ENCODE measurements at places on chromosomes 11 and 22.

DNA sequence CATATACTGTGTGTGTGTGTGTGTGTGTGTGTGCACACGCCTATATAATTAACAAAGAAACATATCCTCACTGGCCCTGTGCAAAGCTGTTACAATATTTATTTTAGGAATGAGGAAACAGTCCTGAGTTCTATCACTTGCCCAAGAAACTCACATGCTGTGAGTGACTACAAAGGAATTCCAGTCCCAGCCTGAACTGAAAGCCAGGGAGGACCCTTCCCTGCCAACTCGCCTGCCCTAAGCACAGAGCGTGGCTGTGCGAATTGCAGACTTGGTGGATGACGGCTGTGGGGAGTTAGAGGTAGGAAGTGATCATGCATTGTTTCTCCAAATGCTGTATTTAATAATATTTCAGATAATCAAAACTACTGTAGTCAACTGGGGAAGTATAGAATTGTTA is 26.4 kb upstream of the CD5 start:
- no peak for DNase-seq

DNA sequence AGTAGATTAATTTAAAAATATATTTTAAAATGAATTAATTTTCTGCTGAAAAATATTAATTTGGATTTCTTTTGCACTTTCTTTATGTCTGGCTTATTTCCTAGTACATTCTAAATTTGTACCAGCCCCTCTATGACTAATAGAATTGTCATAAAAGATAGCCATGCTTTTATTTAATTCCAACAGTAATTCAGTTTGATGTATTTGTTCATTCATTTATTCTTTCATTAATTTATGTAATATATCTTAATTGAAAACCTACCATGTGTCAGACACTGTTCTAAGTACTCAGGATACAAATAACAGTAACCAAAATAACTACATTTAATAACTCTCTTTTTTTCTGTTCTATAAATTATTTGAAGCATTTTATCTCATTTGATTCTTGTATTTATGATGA is 264.0 kb upstream of the CCDC179 start:
- DNase-seq = no peak

DNA sequence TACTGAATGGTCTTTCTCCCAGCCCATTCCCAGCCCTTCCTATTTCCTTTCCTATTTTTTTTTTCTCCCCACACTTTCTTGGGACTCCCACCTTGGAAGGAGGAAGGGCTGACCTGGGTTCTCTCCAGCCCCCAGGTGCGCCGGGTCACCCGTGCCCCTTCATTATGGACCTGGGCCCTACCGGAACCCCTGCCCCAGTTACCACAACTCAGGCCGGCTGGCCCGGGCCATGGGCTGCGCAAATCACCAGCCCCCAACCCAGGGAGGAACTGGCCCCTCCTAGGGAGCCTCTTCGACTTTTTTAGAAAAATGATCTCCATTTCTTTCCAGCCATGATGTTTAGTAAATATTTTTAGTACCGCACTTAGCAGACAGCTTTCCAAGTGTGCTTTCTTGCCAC is 62.2 kb downstream of the MORC2 start:
- DNase-seq = no peak

GRCh38 chr11:75549370-75549958 is 12.6 kb upstream of the SERPINH1 start:
- no peak for DNase-seq

DNA sequence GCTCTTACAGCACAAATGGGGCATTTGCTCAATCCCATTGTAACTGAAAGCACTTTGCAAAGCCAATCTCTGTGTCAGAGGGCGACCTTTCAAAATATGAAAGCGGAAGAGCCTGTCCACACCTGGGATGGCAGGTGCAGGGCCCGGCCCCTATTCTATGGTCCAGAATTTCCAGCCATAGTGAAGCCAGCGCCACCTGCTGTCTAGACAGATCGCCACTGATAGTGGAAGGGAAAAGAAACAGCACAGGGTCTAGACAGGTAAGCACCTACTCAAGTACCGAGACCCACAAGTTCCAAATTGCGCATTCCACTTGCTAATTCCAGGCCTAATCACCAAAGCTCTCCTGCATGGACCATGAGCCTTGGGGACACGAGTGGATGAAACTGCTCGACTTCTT is 141.4 kb downstream of the NTM start:
- no peak for DNase-seq

All from activated T-helper 1 cell treated with Interleukin-2 at 50 U/mL for 16 hours (primary cell).